ENCODE measurements at places on chromosomes 1 and 21.

- DNase-seq, result no peak
These were observed 70.8 kb upstream of the TMPRSS2 start for GRCh38 chr21:41578716-41579115.

GRCh38 chr1:218643926-218644325 lies 298.8 kb downstream of the TGFB2 start:
- DNase-seq, result no peak

GRCh38 chr1:7444363-7444762 lies 326.7 kb upstream of the VAMP3 start:
- no peak for DNase-seq

DNA sequence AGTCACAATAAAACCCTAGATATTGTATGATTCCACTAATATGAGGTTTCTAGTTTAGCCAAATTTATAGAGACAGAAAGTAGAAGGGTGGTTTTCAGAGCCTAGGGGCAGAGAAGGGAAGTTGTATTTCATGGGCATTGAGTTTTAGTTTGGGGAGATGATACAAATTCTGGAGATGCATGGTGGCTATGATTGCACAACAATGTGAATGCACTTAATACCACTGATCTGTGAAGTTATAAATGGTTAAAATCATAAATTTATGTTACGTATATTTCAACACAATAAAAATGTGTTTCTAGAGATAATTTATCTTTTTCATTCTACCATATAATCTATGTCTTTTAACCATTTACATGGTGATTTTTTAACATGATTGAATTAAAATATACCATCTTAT lies 779.3 kb upstream of the BRINP3 start:
- no peak for DNase-seq

DNA sequence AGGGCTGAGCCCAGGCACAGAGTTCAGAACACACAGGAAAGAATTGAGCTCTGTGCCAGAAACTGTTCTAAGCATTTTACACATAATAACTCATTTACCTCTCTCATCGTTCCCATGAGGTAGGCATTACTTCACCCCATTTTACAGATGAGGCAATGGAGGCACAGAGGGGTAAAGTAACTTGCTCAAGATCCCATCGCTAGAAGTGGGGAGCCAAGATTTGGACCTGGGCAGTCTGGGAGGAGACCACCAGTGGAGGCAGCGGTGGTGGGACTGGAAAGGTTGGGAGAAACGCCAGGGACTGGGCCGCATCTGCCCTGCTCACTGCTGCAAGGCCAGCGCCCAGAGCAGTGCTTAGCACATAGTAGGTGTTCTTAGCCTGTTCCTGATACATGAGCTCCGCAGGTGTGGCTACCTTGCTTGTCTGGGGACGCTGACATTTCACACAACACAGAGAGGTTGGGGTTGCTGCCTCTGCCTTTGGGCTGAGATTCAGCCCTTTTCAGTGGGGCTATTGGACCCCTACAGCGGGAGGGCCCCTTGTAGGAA lies 27.8 kb upstream of the EPS8L3 start:
- no peak for DNase-seq

Measured in NCI-H460 (cell line).